ENCODE measurements at places on chromosomes 4 and X. TPM values are rescaled to one million over a fixed set of nuclear protein-coding genes. Genes with fewer than 3 reads are reported as not detected.

DNA sequence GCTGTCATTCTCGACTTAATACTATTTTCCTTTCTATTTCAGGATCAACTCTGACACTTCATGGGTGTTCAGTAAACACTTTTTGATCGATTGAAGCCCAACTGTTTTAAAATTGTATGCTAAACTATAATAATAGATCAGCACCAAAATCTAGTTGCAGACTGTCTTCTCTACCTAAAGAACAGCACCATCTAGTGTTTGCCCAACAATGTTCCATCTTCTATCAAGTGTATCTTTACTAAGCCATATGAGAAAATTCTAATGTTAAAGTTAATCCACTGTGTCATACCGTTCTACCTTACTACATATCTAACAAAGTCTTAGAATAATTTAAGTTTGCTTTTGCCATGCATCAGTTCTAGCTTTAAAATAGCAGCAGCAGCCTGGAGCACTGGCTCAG lies 113.0 kb upstream of the PRDX4 start:
- peak; percentile 69 for DNase-seq

GRCh38 chrX:69305333-69306062 lies 140.2 kb upstream of the PJA1 start:
- no peak for DNase-seq

ARMCX4 gene
- polyA plus RNA-seq: 4.1 TPM

SRD5A3 gene
- polyA plus RNA-seq: 37.1 TPM

Measured in lung (tissue), 17 donors.